ENCODE measurements at places on chromosomes 12 and 14.

DNA sequence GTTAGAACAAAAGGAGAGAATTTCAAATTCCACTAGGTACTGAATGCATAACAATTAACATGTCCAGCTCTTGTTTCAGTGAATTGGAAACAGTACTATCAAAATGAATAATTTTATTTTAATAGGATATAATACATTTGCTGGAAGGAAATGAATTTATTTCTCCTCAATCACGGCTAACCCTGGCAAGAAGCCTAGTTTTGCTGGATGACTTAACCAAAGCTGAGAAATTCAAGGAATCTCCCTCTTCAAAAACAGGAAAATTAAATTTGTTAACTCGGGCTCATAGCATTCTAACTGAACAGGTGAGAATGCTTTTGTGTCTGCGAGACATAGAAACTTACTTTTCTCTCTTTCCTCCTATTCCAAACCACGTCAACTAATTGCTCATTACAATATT lies 163.5 kb upstream of the NEDD1 start:
- no peak for DNase-seq

- DNase-seq = no peak
Measured at GRCh38 chr12:64572241-64572640, 38.1 kb upstream of the RASSF3 start.

DNA sequence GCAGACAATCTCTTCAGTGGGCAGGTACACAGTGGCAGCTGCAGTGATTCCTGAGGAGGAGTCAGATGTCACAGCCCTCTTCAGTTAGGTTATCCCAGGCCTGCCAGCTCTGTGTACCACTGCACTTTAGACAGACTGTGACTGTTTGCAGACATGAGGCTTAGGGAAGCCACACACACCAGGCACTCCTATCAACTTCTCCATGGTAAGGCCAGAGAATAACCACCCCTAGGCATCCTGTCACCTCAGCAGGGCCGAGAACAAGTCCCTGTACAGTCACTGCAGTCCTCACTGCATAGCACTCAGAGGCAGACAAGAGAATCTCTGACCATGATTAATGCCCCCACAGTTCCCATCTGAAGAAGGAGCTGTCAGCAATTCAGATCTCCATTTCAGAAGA lies 296.5 kb downstream of the GALC start:
- no peak for DNase-seq

- DNase-seq = no peak
Measured at GRCh38 chr12:132707241-132707640, 3.4 kb upstream of the PGAM5 start.

GRCh38 chr12:75747572-75748021 lies 236.2 kb upstream of the KRR1 start:
- no peak for DNase-seq

- peak; percentile 4 for DNase-seq
Measured at GRCh38 chr12:111596985-111597830, 1.9 kb downstream of the ATXN2 start.

DNA sequence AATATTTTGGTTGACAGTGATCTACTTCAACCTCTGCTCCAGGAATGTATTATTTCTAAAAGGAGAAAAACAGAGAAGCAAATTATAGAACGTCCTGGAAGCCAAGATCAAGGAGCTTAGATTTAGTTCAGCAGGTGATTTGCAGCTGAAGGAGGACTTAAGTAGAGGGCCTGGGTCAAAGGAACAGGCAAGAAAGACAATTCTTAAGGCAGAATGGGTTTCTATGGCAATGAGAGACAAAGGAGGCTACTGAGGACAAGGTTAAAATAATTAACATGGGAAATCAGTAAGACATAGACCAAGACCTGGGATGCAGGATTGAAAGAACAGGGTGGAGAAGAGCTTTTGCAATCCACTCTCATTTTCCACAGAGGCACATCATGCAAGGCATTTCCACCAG lies 2.4 kb upstream of the SNW1 start:
- no peak for DNase-seq

DNA sequence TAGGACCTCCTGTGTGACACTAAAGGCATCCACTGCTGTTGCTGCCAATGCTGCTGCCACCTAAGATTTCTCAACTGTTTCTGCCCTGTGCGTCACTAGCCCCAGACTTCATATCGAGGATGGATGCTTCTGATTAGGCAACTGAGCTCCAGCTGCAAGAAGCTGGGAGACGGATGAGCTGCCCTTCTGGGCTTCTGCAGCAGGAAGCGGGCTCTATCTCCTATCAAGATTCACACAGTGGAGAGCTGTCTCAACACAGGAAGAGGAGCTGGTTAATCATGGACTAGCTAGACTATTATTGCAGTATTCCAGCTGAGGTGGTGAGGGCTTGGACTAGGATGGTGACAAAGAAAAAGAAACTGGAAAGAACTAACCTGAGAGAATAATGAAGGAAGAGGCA lies 59.2 kb upstream of the PELI2 start:
- DNase-seq = no peak

DNA sequence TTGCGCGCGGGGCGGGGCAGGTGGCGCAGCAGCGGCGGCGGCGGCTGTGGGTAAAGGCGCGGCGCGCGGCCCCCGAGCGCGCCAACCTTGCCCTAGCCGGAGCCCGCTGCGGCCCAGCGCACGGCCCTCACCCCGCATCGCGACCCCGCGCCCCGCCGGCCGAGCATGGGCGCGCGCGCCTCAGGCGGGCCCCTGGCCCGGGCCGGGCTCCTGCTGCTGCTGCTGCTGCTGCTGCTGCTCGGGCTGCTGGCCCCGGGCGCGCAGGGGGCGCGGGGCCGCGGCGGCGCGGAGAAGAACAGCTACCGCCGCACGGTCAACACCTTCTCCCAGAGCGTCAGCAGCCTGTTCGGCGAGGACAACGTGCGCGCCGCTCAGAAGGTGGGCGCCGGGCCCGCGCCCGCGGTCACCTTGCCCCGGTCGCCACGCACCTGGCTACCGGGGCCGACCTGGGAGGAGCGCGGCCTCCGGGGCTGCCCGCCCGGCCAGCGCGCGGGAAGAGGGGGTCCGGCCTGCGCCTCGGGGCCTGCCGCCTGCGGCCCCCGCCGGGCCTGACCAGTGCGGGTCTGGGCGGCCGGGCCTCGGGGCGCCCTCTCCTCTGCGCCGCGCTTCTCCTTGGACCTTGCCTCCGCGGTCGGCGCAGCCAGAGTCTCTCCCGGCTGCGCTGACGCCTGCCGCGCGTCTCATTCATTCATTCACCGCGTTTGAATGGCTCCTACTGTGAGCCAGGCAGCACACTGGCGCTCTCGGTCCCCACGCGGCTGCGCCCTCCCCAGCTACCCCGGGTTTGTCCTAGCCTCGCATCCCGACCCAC lies at the start of gene BRI3BP:
TSS of gene BRI3BP (plus strand) at position 20 of the 811 bp plus-strand sequence. CDS start at position 166, 146 bp downstream.
- peak; percentile 52 for DNase-seq

- no peak for DNase-seq
Measured at GRCh38 chr12:8709124-8709830, 11.5 kb downstream of the RIMKLB start.

DNA sequence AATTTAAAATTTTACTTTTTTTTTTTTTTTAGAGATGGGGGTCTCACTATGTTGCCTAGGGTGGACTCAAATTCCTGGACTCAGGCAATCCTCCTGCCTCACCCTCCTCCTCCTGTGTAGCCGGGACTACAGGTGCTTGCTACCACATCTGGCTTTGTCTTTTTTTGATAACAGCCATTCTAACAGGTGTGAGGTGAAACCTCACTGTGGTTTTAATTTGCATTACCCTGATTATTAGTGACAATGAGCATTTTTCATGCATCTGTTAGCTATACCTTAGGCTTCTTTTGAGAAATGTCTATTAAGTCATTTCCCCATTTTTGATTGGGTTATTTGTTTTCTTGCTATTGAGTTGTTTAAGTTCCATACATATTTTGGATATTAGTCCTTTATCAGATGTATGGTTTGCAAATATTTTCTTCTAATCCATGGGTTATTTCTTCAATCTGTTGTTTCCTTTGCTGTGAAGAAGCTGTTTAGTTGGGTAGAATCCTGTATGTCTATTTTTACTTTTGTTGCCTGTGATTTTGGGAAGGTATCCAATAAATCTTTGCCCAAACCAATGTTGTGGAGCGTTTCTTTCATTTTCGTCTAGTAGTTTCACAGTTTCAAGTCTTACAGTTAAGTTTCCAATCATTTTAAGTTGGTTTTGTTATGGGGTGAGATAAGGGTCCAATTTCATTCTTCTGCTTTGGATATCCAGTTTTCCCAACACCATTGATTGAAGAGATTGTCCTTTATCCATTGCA lies 86.1 kb downstream of the MYF5 start:
- DNase-seq = no peak

All from NCI-H1092 treated with DMSO at 0.1 percent for 48 hours (cell line).